ENCODE measurements at places on chromosomes 1 and 21. TPM values are rescaled to one million over a fixed set of nuclear protein-coding genes. Genes with fewer than 3 reads are reported as not detected.
A peak's percentile ranks its signal among the peaks of the same experiment; 100 is the strongest.

KCNT2 gene
- polyA plus RNA-seq: 0.56 TPM

CDC20 gene
- polyA plus RNA-seq: 82.7 TPM

GPR89B gene
- polyA plus RNA-seq: 6.4 TPM

- no peaks in the 10 kb centered on the region for H3K4me1 ChIP-seq
- no peaks in the 10 kb centered on the region for H3K27me3 ChIP-seq
- no peaks in the 10 kb centered on the region for H3K36me3 ChIP-seq
- DNase-seq: no peak
- H3K4me3 ChIP-seq: no peak overlapping the region
Measured at GRCh38 chr1:187046293-187046692, 217.5 kb downstream of the PLA2G4A start.

CFAP74 gene
- not detected for polyA plus RNA-seq

CD1E gene
- polyA plus RNA-seq: not detected

- H3K36me3 ChIP-seq: no peaks in the 10 kb centered on the region
- DNase-seq: no peak
- H3K27me3 ChIP-seq: no peaks in the 10 kb centered on the region
- H3K4me1 ChIP-seq: peaks cover 18% of the 10 kb centered on the region
- H3K4me3 ChIP-seq: no peak overlapping the region
Measured at GRCh38 chr1:179017383-179018326, 8.0 kb upstream of the FAM20B start.

GRCh38 chr1:209674957-209675564, at the start of gene G0S2:
TSS of gene G0S2 (plus strand) at chr1:209675412. CDS start at chr1:209675685, 273 bp downstream.
- peaks cover 11% of the 10 kb centered on the region for H3K4me1 ChIP-seq
- H3K4me3 ChIP-seq: peak within 1 kb of the TSS; percentile 55
- no peak within 1 kb of the TSS for H3K27ac ChIP-seq
- no peaks in the 10 kb centered on the region for H3K36me3 ChIP-seq
- DNase-seq: peak; percentile 78
- no peaks in the 10 kb centered on the region for H3K27me3 ChIP-seq

C1orf116 gene
- polyA plus RNA-seq: not detected

DNA sequence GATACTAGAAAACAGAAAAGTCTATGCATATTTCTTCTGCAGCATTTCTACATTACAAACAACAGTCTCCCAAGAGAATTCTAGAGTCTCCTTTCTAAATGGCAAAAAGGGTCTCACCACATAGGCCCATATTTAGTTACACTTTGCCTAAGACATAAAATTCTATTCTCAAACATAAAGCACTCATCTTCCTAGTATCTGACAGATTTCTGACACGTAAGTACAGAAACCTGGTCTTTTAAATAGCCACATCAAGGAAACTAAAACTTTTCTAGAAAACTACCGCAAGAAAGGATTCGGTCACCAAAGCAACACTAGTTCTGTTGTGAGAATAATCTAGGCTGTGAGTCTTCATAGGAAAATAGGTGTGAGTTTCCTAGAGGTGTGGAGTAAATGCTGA, 33.6 kb upstream of the CTSK start:
- DNase-seq: no peak
- no peaks in the 10 kb centered on the region for H3K27me3 ChIP-seq
- no peaks in the 10 kb centered on the region for H3K4me1 ChIP-seq
- peaks cover 43% of the 10 kb centered on the region for H3K36me3 ChIP-seq
- no peak overlapping the region for H3K4me3 ChIP-seq

DNA sequence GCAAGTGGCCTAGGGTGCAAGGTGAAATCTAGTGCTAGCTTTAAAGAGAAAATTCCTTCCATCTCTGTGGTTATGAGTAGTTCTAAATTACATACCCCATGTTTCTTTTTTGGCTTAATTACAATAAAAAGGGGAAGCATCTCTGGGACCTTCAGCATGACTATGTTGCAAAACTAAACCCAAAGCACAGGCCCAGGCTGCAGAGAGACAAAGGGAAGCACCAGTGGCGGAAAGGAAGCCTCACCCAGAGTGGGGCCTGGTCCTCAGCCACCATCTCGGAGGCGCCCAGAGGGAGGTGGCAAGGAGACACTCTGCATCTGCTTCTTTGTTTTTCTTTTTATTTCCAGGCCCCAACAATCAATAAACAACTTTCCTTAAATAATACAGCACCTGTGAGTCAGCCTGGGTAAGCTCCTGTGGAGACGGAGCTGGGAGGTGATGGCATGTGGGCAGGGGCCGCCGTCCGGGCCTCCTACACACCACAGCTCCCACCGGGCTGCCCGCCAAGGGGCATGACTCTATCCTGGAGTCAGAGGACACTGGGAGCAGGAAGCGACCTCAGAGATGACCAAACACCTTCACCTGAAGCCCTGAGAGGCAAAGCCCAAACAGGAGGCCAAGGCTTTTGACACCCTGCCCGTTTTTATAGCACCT, 21.7 kb downstream of the ITPKB start:
- no peak overlapping the region for H3K27ac ChIP-seq
- DNase-seq: no peak
- H3K36me3 ChIP-seq: no peaks in the 10 kb centered on the region

DNA sequence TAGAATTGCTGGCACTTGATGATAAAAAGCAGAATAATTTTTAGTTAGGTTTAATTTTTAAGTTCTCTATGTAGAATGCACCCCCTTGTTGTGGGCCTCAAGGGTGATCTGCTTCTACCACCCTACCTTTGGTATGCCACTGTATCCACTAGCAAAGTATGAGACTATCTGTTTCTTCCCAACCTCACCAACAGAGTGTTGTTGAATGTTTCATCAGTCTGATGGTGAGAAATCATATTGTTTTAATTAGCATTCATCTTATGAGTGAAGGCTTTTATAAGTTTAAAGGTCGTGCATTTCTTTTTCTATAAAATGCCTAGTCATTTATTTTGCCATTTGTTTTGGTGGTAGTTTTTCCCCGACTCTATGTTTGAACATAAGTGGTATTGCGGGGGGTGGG, 141.0 kb downstream of the MAGI3 start:
- H3K27me3 ChIP-seq: no peaks in the 10 kb centered on the region
- no peak for DNase-seq
- peaks cover 19% of the 10 kb centered on the region for H3K4me1 ChIP-seq

DNA sequence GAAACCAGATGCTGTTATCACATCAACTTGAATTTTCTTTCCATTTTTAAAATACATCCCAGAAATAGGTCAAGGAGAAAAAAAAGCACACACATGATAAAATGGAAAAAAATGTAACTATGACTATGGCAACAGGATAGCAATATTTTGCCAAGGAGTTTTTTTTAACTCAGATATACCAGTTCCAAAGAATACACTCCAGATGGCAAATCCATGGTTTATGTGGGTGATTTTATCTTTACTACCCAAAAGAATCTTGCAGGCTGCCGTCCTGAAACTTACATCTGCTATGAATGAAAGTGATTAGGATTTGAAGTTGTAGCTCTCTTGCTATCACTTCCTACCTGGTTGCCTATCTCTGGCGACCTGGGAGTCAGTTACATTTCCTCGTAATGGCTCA, 91.0 kb upstream of the PLPPR4 start:
- H3K27me3 ChIP-seq: no peaks in the 10 kb centered on the region
- no peaks in the 10 kb centered on the region for H3K36me3 ChIP-seq
- no peak overlapping the region for H3K4me3 ChIP-seq
- peak overlapping the region; percentile 76 for H3K27ac ChIP-seq
- peaks cover 14% of the 10 kb centered on the region for H3K4me1 ChIP-seq
- no peak for DNase-seq

DNA sequence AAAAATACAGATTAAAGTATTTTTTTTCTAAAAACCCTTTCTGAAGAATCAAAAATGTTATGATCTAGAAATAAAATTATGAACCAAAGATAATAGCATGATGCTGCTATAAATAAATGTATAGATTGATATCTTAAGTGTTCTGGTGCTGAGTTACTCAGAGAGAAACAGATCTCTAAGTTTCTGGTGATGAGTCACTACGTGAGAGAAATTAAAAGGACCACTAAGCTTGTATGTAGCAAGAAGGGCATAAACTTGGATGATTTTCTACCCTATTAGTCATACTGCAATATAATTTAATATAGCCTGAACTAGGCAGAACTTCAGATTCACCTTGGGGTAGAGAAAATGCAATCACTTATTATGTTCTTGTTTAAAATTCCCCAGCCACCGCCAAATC, 514.8 kb downstream of the AMY1C start:
- peak; percentile 11 for DNase-seq
- H3K27me3 ChIP-seq: no peaks in the 10 kb centered on the region
- no peak overlapping the region for H3K4me3 ChIP-seq

GRCh38 chr1:20319456-20320220, 29.0 kb downstream of the VWA5B1 start:
- no peak overlapping the region for H3K4me3 ChIP-seq
- H3K36me3 ChIP-seq: no peaks in the 10 kb centered on the region
- peaks cover 5% of the 10 kb centered on the region for H3K27me3 ChIP-seq
- no peak overlapping the region for H3K27ac ChIP-seq
- no peaks in the 10 kb centered on the region for H3K4me1 ChIP-seq
- DNase-seq: no peak

- H3K27me3 ChIP-seq: no peaks in the 10 kb centered on the region
- H3K27ac ChIP-seq: no peak overlapping the region
- no peaks in the 10 kb centered on the region for H3K36me3 ChIP-seq
- DNase-seq: no peak
- H3K4me3 ChIP-seq: no peak overlapping the region
Measured at GRCh38 chr21:42820616-42821465, 58.5 kb downstream of the WDR4 start.

DNA sequence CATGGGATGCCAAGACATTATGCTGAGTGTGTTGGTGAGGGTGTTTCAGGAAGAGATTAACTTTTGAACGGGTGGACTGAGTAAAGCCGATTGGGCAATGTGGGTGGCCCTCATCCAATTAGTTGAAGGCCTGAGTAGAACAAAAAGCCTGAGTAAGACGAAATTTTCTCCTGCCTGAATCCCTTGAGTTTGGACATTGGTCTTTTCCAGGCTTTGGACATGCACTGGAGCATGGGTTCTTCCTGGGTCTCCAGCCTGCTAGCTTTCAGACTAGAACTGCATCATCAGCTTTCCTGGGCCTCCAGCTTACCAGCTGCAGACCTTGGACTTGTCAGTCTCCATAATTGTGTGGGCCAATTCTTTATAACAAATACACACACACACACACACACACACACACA, 63.6 kb downstream of the NIBAN1 start:
- no peak overlapping the region for H3K4me3 ChIP-seq
- H3K27me3 ChIP-seq: no peaks in the 10 kb centered on the region

RGSL1 gene
- polyA plus RNA-seq: not detected

GRCh38 chr1:71461416-71461815, 380.6 kb upstream of the ZRANB2 start:
- H3K27ac ChIP-seq: no peak overlapping the region
- no peak for DNase-seq
- H3K4me3 ChIP-seq: no peak overlapping the region
- H3K27me3 ChIP-seq: no peaks in the 10 kb centered on the region
- H3K4me1 ChIP-seq: peaks cover 3% of the 10 kb centered on the region

- H3K4me3 ChIP-seq: no peak overlapping the region
- no peak overlapping the region for H3K27ac ChIP-seq
- no peaks in the 10 kb centered on the region for H3K4me1 ChIP-seq
- no peak for DNase-seq
- no peaks in the 10 kb centered on the region for H3K27me3 ChIP-seq
- no peaks in the 10 kb centered on the region for H3K36me3 ChIP-seq
Measured at GRCh38 chr1:86950712-86951419, 36.4 kb downstream of the HS2ST1 start.

GRCh38 chr1:43985984-43986595, 5.3 kb upstream of the CCDC24 start:
- no peaks in the 10 kb centered on the region for H3K27me3 ChIP-seq
- H3K27ac ChIP-seq: no peak overlapping the region
- DNase-seq: no peak

PTPRF gene
- polyA plus RNA-seq: 67.6 TPM

DNA sequence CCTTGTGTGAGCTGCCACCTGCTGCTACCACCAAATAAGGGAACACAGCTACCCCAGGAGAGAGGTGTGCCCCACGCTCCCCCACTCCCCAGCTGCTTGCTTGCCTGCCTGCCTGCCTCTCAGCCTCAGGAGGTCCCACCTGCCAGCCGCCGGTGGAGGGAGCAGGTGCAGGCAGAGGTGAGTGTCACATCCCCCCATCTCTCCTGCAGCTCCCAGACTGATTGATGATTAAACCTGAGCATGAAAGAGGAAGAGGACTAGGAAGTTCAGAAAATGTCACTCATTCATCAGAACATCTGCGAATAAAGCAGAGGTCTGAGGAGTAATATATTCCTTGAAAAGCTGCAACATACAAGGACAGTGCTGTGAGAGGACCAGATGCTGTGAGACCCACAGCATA, 58.6 kb upstream of the HIVEP3 start:
- H3K27me3 ChIP-seq: no peaks in the 10 kb centered on the region
- no peak overlapping the region for H3K4me3 ChIP-seq
- no peak for DNase-seq

DNA sequence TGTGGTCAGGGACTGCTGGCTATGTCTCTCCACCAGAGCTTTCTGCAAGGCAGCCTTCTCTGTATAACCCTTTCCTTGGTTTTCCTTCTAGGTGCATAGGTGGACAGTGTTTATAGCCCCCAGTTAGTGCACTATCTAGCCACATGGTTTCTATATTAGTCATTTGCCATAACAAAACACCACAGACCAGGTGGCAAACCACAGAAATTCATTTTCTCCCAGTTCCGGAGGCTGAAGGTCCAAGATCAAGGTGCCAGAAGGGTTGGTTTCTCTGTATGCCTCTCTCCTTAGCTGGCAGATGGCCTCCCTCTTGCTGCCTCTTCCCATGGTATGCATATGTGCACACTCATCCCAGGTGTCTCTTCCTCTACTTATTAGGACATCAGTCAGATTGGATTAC, 106.4 kb downstream of the KAZN start:
- no peaks in the 10 kb centered on the region for H3K36me3 ChIP-seq
- no peaks in the 10 kb centered on the region for H3K27me3 ChIP-seq
- no peak overlapping the region for H3K4me3 ChIP-seq

PLA2G2D gene
- polyA plus RNA-seq: not detected

AZIN2 gene
- 17.8 TPM for polyA plus RNA-seq

TPR gene
- polyA plus RNA-seq: 37.5 TPM

RGL1 gene
- 10.7 TPM for polyA plus RNA-seq

DNA sequence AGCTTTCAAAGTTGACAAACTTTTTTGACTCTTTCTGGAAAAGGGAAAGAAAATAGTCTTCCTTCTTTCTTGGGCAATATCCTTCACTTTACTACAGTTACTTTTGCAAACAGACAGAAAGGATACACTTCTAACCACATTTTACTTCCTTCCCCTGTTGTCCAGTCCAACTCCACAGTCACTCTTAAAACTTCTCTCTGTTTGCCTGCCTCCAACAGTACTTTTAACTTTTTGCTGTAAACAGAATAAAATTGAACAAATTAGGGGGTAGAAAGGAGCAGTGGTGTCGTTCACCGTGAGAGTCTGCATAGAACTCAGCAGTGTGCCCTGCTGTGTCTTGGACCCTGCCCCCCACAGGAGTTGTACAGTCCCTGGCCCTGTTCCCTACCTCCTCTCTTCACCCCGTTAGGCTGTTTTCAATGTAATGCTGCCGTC, 160.8 kb upstream of the SGIP1 start:
- no peak for DNase-seq
- 0 out of 2 replicates have a peak overlapping the region, but pooled peaks have one; percentile 86 for H3K27ac ChIP-seq
- H3K4me3 ChIP-seq: no peak overlapping the region
- H3K36me3 ChIP-seq: peaks cover 5% of the 10 kb centered on the region
- H3K4me1 ChIP-seq: peaks cover 18% of the 10 kb centered on the region
- no peaks in the 10 kb centered on the region for H3K27me3 ChIP-seq

MRPS6 gene
- polyA plus RNA-seq: 26.8 TPM
